Keratinocyte (primary cell): ENCODE measurements at places on chromosomes 13 and 19. TPM values are rescaled to one million over a fixed set of nuclear protein-coding genes. Genes with fewer than 3 reads are reported as not detected.

CCDC8 gene
- 5.2 to 5.6 TPM (median 5.4 TPM) in 3 replicates for polyA plus RNA-seq

IGLON5 gene
- not detected in 3 replicates for polyA plus RNA-seq

ZNF626 gene
- 5.0 to 7.8 TPM (median 7.6 TPM) in 3 replicates for polyA plus RNA-seq

CKM gene
- polyA plus RNA-seq, result 0.03 TPM in 1 of 3 replicates, not detected in the others

EEF2 gene
- polyA plus RNA-seq, result 884 to 1,193 TPM (median 1,022 TPM) in 3 replicates

VSTM1 gene
- not detected in 3 replicates for polyA plus RNA-seq

PNMA8B gene
- polyA plus RNA-seq, result 0.01 TPM in 1 of 3 replicates, not detected in the others

MAP3K10 gene
- 2.9 to 5.7 TPM (median 4.2 TPM) in 3 replicates for polyA plus RNA-seq

DCLK1 gene
- 0.03 to 0.05 TPM (median 0.04 TPM) in 3 replicates for polyA plus RNA-seq

DNA sequence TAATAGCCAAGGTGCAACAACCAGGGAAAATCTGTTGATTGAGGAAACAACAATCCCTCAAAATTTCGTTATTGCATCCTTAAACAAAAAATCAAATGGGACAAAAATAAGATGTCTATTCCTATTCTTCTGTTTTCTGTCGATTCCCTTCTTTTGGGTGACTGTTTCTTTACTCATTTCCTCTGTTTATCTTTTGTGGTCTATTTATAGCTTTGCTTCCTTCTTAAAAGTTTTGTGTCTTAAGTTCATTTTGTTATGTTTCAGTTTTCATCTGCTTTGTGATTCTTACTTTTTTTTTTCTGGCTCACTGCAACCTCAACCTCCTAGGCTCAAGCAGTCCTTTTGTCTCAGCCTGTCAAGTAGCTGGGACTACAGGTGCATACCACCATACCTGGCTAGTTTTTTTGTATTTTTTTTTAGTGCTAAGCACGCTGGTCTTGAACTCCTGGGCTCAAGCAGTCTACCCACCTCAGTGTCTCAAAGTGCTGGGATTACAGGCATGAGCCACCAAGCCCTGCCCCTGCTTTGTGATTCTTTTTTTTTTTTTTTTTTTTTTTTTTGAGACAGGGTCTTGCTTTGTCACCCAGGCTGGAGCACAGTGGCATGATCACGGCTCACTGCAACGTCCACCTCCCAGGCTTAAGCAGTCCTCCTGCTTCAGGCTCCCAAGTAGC is 10.4 kb downstream of the ZNF146 start:
- DNase-seq, result no peak

GRCh38 chr19:10013834-10014618 is 743 bp downstream of the RDH8 start:
- no peak for DNase-seq

DNA sequence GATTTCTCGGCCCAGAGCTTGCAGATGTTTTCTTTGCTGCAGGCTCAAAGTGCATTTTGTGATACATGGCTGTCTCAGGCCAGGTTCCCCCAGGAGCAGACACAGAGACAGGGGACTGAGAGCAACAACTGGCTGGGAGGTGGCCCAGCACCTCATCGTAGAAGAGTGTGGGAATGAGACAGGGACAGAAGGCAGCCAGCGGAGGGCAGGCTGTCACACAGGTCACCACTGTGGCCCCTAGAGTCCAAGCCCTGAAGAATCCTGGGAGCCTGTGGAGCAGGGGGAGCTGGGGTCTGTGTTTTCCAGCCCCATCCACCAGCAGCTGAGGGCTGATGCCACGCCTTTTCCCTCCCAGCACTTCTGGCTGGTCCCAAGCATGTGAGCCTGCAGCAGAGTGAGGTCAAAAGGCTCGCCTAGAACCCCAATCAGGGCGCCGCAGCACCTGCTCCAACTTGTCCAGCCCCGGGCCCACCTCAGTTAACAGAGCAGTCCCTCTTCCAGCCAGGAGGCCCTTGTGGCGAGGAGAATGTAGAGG is 723.8 kb downstream of the UQCRFS1 start:
- no peak for DNase-seq

DNA sequence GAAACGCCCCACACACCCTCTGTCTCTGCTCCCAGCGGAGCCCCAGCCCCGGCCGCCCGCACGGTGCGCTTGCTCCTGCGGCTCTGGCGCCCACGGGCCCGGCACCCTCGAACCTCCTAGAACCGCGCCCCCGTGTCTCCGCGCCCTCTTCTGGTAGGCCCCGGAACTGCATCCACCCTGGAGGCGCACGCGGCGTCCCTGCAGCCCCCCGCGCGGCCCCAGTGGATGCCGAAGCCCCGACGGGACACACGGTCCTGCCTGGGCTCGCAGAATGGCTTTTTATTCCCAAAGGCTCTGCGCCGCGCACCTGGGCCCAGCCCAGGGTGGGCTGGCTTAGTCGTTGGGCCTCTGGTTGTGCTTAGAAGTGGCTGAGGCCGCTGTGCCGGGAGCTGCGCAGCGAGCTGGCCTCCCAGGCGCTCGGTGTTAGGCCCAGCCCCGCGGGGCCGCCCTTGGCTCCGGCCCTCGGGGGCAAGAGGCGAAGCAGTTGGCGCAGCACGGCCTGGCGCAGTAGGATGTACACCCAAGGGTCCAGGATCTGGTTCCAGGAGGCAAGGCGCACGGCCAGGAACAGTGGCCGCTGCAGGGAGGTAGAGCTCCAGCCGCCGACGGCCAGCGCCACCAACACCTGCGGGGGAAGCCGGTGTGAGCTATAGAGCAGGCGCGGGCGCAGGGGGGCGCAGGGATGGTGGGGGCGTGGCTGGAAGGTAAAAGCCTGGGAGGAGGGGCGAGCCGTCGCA is 2.8 kb downstream of the PTGER1 start:
- no peak for DNase-seq

DNA sequence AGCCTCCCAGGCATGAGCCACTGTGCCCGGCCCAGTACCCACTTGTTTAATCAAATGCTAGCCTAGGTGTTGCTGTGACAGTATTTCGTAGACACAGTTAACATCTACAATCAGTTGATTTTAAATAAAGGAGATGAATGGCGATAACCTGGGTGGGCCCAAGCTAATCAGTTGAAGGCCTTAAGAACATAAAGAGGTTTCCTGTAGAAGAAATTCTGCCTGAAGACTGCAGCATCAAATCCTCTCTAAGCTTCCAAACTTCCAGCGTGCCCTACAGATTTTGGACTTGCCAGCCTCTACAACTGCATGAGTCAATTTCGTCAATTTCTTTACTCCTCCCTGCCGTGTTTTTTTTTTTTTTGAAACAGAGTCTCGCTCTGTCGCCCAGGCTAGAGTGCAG is 13.2 kb upstream of the SULT2A1 start:
- DNase-seq, result no peak

GRCh38 chr13:48220592-48220980 is 12.4 kb upstream of the ITM2B start:
- no peak for DNase-seq

GRCh38 chr19:46357846-46358583 is 11.1 kb downstream of the PPP5C start:
- no peak for DNase-seq

GRCh38 chr19:4638317-4638716 is 999 bp upstream of the TNFAIP8L1 start:
- DNase-seq, result no peak

- DNase-seq, result peak; percentile 44
Measured at GRCh38 chr13:30341815-30342570, 34.6 kb upstream of the KATNAL1 start.

DNA sequence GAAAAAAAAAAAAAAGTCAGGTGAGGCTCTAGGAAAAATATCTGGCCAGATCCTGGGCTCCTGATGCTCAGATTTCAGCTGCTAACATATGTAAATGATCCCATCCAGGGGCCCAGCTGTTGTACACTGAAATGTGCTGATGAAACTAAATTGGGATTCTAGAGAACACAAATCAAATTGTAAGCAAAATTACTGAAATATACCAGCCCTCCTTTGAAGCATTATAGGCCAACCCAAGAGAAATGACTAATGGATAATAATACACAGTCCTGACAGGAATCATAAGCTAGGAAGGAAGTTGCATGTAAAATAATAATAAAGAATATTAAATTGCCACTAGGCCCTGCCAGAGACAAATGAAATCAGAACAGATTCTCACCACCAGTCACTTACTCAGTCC is 17.8 kb downstream of the KCTD12 start:
- no peak for DNase-seq

DNA sequence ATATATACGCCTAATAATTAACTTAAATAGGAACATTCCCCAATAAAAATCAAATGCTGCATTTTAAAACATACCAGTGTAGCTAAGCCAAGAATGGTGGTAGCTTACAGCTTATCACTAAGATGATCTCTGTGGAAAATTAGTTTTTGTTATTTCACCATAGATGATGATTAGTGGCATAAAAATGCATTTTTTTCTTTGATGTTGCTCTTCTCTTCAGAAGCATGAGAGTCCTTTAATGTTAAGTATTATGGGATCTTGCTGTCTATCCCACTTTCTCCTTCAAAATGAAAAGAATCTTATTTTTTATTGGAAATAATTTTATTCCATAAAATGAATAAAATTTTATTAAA is 731.0 kb downstream of the SLITRK1 start:
- no peak for DNase-seq

GRCh38 chr19:2188708-2189385 is 25.1 kb downstream of the DOT1L start:
- DNase-seq, result no peak

- no peak for DNase-seq
Measured at GRCh38 chr19:53906211-53907192, 2.6 kb upstream of the CACNG7 start.

DNA sequence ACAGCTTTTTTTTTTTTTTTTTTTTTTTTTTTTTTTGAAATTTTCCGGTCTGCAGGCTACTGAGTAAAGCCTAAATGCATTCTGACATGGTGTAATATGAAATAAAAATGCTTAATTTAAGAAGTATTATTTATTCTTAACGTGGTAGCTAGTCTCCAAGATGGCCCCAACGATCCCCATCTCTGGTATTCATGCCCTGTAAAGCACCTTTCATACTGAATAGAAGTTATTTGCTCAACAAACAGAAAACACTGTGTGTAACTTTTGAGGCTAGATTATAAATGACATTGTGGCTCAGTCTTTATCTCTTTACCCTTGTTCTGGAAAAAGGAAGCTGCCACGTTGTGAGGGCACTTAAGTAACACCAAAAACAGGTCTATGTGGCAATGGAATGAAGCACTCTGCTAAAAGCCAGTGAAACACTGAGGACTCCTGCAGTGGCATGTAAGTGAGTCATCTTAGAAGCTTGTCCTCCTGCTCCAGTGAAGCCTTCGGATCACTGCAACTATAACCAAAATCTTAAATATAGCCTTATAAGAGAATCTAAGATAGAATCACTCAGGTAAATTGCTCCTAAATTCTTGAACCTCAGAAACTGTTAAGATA is 128.7 kb downstream of the UGGT2 start:
- peak; percentile 19 for DNase-seq

DNA sequence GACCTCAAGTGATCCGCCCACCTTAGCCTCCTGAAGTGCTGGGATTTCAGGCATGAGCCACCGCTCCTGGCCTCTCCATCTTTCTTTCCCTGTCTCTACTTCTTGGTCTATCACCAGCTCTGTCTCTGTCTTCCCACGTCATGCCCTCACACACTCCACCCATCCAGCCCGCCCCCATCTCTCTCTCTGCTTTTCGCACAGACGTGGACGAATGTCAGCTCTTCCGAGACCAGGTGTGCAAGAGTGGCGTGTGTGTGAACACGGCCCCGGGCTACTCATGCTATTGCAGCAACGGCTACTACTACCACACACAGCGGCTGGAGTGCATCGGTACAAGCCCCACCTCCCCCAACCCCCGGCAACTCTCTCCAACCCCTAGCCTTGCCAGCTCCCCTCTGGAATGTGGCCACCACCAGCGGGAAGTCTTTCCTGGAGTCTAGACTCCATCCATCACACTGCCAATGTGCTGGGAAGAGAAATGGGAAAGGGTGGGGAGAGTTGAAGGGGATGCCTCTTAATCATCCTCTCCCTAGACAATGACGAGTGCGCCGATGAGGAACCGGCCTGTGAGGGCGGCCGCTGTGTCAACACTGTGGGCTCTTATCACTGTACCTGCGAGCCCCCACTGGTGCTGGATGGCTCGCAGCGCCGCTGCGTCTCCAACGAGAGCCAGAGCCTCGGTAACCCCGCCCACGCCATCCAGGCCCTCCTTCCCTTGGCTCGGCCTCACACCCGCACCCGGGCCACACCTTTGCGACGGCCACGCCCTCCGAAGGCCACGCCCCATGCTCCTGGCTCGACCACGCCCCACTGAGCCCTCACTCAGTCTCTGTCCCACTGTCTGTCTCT is 22.5 kb downstream of the LTBP4 start:
- no peak for DNase-seq

DNA sequence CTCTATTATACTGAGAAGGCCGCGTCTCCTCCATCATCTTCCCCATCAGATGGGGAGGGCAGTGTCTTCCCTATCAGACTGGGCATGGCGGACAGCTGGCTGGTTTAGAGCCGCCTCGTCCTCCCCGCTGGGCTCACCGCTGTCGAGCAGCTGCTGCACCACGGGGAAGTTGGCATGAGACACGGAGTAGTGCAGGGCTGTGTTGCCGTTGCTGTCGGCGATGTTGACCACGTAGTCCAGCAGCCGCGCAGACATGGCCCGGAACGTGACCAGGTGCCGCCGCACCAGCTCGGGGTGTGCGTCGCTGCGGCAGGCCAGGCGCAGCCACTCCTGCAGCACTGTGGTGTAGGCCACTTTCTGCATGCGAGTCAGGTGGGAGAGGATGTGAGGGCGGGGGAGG is 18.8 kb upstream of the SPC24 start:
- no peak for DNase-seq

DNA sequence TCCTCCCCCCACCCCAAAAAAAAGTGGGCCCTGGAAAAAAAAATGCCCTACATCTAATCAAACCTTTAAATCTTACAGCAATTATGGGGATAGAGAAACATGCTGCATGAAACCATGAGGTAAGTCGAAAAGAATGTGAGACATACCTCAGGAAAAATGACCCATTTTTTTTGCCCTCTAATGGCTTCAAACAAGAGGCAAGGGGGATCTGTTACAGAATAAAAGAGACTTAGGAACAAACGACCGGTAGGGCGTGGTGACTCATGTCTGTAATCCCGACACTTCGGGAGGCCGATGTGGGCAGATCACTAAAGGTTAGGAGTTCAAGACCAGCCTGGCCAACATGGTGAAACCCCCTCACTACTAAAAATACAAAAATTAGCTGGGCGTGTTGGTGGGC is 8.4 kb downstream of the RGL3 start:
- no peak for DNase-seq

DNA sequence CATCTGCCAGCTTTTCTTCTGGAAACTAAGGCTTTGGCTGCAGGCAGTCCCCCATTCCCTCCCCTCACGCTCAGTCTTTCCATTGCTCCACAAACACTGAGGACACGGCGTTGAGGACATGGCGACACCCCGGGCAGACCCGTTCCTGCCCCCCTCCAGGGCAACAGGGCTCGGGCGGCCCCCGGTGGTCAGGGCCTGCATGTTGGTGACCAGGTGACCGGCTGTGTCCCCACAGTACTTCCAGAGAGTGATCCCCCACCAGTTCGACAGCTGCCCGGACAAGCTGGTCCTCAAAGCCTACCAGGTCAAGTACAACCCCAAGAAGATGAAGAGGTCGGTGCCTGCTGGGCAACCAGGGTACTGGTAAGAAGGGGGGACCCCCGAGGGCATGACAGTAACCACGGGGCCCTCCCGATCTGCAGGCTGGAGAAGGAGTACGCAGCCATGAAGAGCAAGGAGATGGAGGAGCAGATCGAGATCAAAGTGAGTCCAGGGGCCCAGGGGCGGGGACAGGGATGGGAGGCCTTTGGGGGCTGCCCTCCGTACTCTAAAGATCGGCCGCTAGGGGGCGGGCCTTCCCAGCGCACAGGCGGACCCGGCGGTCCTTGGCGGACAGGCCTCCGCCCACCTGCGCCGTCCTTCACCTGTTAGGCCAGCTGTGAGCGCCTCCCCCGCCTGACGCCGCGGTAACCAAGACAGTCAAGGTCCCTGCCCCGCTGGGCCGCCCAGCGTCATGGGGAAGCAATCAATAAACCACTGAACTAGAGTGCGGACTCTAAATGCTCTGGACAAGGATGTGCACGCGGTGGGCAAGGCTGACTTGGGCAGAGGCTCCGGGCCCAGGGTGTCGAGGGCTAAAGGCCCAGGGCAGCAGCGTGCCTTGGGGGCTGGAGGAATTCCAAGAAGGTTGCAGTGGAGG is 21.1 kb downstream of the PRR36 start:
- no peak for DNase-seq
